ENCODE measurements at places on chromosomes 2 and 18. TPM values are rescaled to one million over a fixed set of nuclear protein-coding genes. Genes with fewer than 3 reads are reported as not detected.

Gene ANKAR
- total RNA-seq = 3.3 TPM

Gene NPHP1
- 4.4 TPM for total RNA-seq

Gene TDRD15
- not detected for total RNA-seq

Gene PDE1A
- 0.08 TPM for total RNA-seq

Gene ZNF892
- 6.7 TPM for total RNA-seq

Gene DCDC2C
- total RNA-seq = not detected

Gene EFEMP1
- total RNA-seq = 35.8 TPM

Gene BIRC6
- total RNA-seq = 75.2 TPM

Gene SATB2
- 5.5 TPM for total RNA-seq

Gene CERKL
- total RNA-seq = 0.07 TPM

Gene ASAP2
- total RNA-seq = 38.1 TPM

Gene KIAA2012
- not detected for total RNA-seq

Gene REG3A
- total RNA-seq = not detected

Gene ATP8B1
- total RNA-seq = 13.1 TPM

Gene ARHGEF4
- total RNA-seq = 9.3 TPM

Gene CASP10
- 2.5 TPM for total RNA-seq

Gene CYRIA
- total RNA-seq = 3.0 TPM

Gene POTEI
- total RNA-seq = not detected

Gene KLHL14
- total RNA-seq = 3.6 TPM

Gene ACTG2
- 0.27 TPM for total RNA-seq

Gene FAM237A
- total RNA-seq = not detected

Gene MAPRE2
- total RNA-seq = 11.6 TPM

Gene DHRS9
- total RNA-seq = not detected

Gene CHRND
- not detected for total RNA-seq

Gene DSG1
- not detected for total RNA-seq

Gene ATRAID
- total RNA-seq = 146 TPM

Gene IKZF2
- total RNA-seq = 4.4 TPM

Gene REG3G
- total RNA-seq = not detected

Gene KCNJ13
- not detected for total RNA-seq

Gene LINC00305
- not detected for total RNA-seq

Gene OTX1
- not detected for total RNA-seq

Gene NFATC1
- total RNA-seq = 3.4 TPM
